CD4-positive, alpha-beta memory T cell (primary cell): ENCODE measurements at places on chromosomes 4 and X. TPM values are rescaled to one million over a fixed set of nuclear protein-coding genes. Genes with fewer than 3 reads are reported as not detected.

DNA sequence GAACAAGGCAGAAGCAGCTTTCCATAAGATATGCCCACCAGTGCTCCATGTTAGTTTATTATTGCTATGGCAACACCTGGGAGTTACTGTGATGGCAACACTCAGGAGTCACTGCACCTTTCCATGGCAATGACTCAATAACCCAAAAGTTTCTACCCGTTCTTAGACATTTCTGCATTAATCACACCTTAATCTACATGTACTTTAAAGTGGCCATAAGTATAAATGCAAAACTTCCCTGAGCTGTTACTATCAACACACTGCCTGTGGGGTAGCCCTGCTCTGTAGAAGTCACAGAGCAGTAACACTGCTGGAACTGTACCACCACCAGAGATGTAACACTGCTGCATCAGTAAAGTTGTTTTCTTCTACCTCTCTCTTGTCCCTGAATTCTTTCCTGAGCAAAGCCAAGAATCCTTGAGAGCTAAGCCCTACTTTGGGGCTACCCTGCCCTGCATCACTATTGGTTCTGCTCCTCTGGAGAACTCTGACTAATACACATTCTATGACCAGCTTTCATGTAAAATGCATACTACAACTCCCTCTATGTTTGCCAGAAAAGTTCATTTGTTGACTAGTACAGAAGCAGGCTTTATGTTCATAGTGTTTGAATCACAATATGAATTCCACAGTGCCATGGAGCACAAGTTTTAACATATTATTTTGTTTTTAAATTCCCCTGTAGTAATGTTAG lies 43.5 kb upstream of the GPR174 start:
- H3K4me3 ChIP-seq = no peak overlapping the region
- H3K4me1 ChIP-seq = peaks cover 42% of the 10 kb centered on the region
- DNase-seq = no peak
- no peaks in the 10 kb centered on the region for H3K36me3 ChIP-seq

DNA sequence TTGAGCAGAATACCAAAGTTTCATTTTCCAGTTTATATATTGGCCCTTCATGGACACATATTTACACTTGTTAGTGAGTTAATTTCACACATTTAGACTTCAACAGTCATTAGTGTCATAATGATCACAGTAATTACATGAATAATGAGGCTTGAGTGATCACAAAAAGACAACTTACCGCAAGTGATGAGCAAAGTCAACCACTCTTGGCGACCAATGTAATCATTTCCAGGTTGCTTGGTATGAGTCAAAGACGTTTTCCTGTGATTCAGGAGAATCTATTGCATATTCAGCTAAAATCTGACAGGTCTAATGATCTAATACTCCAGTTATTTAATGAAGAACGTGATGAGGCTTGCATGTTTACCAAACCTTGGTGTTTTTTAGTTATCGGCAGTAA lies 407.9 kb upstream of the TENM3 start:
- no peaks in the 10 kb centered on the region for H3K36me3 ChIP-seq
- no peak overlapping the region for H3K4me3 ChIP-seq
- H3K27ac ChIP-seq = no peak overlapping the region
- no peaks in the 10 kb centered on the region for H3K27me3 ChIP-seq
- H3K4me1 ChIP-seq = no peaks in the 10 kb centered on the region
- no peak for DNase-seq

- no peaks in the 10 kb centered on the region for H3K36me3 ChIP-seq
- H3K27ac ChIP-seq = peak overlapping the region; percentile 67
- no peak for DNase-seq
- H3K4me3 ChIP-seq = no peak overlapping the region
- no peaks in the 10 kb centered on the region for H3K27me3 ChIP-seq
Measured at GRCh38 chr4:153523941-153524386, 57.8 kb downstream of the TMEM131L start.

The SLC35A2 gene
- total RNA-seq = 13.8 TPM

The TLR1 gene
- 24.3 TPM for total RNA-seq

DNA sequence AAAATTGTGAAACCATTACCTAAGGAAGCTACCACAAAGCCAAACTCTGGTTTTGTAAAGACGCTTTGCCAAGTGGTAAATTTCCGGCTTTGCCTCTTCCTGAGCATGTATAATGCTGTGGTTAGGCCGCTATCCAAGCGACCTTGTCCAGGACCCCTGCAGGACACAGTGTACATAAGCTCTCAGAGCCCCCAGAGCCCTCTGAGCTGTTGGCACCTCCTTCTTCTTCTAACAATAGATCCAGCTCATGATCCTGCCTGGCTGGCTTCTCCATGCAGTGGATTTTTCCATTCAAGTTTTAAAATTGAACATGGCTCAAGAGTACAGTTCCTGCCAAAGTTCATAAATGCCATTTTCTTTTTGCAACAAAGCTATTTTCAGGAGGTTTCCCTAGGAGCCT lies 326.7 kb downstream of the MAPK10 start:
- H3K27ac ChIP-seq = no peak overlapping the region
- H3K27me3 ChIP-seq = no peaks in the 10 kb centered on the region
- no peak overlapping the region for H3K4me3 ChIP-seq
- H3K36me3 ChIP-seq = no peaks in the 10 kb centered on the region

DNA sequence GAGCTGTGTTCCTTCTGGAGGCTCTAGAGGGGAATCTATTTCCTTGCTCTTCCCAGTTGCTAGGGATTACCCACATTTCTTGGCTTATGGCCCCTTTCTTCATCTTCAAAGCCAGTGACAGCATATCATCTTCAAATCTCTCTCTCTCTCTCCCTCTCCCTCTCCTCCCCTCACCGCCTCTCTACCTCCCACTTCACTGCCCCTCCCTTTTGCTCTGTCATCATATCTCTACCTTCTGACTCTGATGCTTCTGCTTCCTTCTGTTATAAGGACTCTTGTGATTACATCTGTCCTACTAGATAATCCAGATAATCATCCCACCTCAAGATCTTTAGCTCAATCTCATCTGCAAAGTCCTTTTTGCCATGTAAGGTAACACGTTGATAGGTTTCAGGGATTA lies 93.1 kb upstream of the TEX13D start:
- DNase-seq = peak; percentile 19
- peak overlapping the region; percentile 13 for H3K27ac ChIP-seq
- H3K36me3 ChIP-seq = no peaks in the 10 kb centered on the region
- peaks cover 15% of the 10 kb centered on the region for H3K4me1 ChIP-seq
- H3K27me3 ChIP-seq = no peaks in the 10 kb centered on the region

The CHRDL1 gene
- not detected for total RNA-seq

The RTL5 gene
- 7.8 TPM for total RNA-seq
